ENCODE measurements at places on chromosomes 7 and 10.
A peak's percentile ranks its signal among the peaks of the same experiment; 100 is the strongest.

GRCh38 chr7:12570534-12571461, at the start of gene SCIN:
TSS of gene SCIN (plus strand) at chr7:12570720. CDS start at chr7:12570787, 67 bp downstream.
- DNase-seq, result peak; percentile 11

- DNase-seq, result no peak
Measured at GRCh38 chr10:78367751-78368150, 334.1 kb downstream of the RPS24 start.

DNA sequence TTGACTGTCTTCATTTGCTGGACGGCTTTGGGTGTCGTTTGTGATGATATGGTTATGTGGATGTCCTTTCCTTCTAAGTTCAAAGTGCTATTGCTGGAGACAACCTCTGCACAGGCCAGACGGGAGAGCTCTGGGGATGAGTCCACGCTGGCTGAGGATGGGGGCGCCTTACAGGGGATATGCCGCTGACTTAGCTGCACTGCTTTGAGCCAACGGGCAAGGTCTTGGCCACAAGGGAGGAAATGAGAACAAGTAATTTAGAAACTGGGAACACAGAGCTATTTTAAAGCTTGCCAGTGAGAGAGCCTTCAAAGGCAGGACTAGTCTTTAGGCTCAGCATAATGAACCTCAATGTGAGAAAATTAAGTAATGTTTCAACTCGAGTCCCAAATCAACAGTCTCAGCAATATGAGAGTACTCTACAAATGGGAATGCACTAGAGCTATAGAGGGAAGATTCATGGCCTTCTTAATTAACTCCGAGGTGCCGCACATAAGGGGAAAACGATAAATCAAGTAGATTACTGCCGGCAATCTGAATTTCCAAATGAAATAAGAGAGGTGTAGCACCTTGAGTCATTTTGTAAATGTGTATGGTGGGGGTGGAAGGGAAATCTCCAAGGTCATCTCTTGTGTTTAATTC, 209.3 kb downstream of the JAZF1 start:
- DNase-seq, result no peak

- DNase-seq, result no peak
Measured at GRCh38 chr10:44243851-44244510, 140.9 kb downstream of the CXCL12 start.

DNA sequence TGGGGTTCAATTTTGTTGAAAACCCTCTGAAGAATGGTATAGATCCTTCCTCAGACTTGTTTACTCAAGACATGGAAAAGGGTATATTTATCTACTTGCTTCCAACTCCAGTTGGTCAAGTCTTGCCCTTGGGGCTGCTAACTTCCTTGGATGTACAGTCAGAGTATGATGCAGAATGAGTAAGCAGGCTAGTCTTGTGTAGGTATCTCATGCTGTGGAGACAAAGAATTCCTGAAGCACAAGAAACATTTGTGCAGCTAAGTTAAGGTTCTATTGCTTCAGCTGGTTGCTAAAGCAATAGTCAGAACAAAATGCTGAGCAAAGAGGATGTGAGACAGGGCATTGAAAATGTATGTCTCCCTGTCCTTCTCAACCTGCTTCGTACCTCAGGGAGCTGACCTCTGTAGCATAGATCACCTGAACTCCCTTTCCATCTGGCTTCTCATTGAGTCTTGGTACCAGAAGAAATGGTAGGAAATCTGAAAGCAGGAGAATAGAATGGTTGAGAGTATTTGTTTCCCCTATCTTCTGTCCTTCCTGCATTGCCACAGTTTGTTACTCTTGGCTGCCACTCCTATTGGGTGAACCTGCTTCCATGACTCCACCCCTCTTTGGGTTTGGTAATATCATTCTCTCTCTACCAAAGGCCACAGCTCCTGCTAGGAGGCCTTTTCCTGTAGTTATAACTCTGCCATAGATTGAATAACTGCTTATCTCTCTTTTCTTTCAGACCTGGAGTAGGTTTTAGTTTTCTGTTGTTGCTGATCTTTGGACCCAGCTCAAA, 346.0 kb downstream of the PHF14 start:
- DNase-seq, result no peak

GRCh38 chr7:44891372-44891771, 6.0 kb upstream of the PURB start:
- peak; percentile 67 for DNase-seq

GRCh38 chr7:67438913-67439505, 442.4 kb downstream of the TYW1 start:
- DNase-seq, result no peak

- no peak for DNase-seq
Measured at GRCh38 chr10:25678666-25679065, 255.4 kb upstream of the MYO3A start.

DNA sequence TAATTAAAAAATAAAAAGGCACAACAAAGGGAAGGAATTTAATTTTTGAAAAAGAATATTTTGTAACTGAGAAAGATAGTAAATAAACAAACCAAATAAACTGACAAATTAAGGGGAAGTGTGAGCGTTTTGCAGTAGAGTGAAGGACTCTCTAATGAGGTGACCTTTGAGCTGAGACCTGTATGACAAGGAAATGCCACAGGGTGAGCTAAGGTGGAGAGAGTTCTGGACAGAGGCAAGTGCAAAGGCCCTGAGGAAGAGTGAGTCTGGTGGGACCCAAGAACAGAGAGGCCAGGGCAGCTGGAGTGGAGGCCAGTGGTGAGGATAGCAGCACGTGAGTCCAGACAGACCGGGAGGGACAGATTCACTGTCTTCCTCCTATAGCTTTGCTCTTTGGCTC, 179.4 kb downstream of the CACNB2 start:
- DNase-seq, result no peak

- no peak for DNase-seq
Measured at GRCh38 chr7:66905689-66906088, 15.3 kb upstream of the TMEM248 start.

DNA sequence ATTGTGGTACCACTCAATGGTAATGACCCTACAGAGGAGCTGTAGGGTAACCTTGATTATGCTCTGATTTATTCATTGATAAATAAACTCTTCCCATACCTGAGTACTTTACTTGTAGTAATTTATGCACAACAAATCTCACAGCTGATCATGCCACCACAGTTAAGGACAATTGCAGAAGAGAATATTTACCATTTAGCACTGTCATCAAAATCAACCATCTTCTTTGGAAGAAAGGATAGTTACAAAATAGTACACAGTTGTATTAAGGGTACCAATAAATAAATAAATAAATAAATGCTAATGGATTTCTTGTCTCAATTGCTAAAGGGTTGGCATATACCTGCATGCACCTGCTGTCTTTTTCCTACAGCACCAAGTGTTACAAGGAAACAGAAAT, 97.6 kb upstream of the PDE1C start:
- DNase-seq, result no peak

DNA sequence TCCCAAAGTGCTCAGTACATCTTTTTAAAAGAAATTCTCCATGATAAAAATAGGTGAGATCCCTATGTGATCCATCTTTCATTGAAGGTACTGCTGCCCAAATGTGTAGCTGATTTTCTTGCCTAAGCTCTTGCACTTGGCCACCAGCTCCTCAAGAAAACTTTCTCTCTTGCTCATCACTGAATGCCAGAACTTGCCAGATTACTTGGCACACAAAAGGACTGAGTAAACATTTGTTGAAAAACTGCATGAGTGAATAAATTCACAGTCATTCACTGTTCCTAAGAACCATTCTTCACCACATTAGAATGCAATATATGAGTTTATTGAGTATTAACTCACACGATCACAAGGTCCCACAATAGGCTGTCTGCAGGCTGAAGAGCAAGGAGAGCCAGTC, 99.9 kb downstream of the TRIL start:
- DNase-seq, result no peak

DNA sequence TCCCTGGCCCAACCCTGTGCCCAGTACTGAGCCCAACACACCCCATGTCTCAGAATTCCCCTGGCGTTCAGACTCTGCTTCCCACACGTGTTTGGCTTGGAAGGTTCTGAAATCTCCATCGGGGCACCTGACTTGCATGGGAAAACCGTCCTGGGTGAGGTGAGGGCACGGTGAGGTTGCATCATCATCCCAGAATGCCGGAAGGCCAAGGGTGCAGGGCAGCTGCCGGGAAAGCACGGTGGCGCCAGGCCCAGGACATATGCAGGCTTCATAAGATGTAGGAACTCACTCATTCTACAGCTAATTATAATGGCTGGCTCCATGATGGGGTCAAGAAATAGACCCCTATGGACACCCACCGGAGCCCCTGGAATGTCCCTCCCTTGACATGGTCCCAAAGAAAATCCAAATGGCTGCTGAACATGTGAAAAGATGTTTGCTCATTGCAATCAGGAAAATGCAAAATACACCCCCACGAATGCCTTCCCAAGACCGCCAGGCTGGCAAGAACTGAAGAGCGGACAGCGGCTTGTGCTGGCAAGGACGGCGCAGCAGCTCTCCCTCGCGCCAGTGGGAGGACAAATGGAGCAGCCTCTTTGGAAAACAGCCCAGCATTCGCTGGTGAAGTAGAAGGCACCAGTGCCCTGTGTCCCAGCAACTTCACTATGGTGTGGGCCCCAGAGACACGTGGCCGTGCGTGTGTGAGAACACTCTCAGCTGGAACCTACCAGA, 2.3 kb downstream of the KNDC1 start:
- DNase-seq, result no peak

GRCh38 chr10:28463141-28463540, 69.8 kb upstream of the WAC start:
- no peak for DNase-seq

DNA sequence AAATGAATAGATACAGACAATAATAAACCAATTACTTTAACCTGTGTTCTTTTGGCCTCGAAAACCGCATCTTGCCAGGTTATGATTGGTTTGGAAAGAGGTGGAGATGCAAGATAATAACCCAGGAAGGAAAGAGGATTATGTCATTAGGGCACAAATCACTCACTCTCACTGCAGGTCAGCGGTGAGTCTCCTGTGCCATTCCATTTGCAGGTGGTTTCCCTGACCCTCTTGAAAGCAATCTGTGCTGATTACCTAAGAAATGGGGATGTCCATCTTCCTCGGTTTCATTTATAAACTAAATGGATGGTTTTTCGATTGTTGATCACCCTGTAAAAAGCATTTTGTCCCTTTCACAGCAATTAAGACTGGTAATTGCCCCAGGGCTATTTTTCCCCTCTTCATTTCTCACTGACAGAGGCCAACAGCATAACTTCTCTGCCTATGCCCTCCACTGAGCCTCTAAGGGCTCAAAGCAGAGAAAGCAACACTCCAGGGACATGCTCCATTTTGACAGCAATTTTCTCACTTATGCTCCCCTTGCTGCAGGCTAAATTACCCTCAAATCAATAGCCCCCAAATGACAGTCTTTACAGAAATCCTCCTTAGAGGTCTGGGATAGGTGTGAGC, 257.5 kb downstream of the IPMK start:
- no peak for DNase-seq

- no peak for DNase-seq
Measured at GRCh38 chr7:41584746-41585145, 118.1 kb downstream of the INHBA start.

- no peak for DNase-seq
Measured at GRCh38 chr10:60958892-60959601, 15.1 kb upstream of the RHOBTB1 start.

DNA sequence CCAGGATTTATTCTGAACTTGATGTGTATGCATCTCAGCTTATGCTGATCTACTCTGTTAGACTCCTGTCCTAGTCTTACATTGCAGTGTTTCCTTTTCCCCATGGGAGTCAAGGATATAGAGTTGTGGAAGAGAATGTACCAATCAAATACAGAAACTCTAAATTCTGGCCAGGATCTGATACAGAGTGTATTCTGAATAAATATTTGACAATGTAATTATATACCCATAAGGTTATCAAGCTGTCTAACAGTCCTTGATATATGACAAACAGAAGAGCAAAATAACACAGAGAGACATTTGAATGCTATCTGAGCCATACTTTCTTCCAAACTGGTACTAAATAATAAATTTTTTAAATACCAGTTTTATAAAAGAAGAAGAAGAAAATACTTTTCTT, 116.8 kb downstream of the ETV1 start:
- DNase-seq, result no peak

- no peak for DNase-seq
Measured at GRCh38 chr7:131533151-131533559, 23.3 kb downstream of the PODXL start.

GRCh38 chr10:5045095-5045494, 41.4 kb upstream of the AKR1C2 start:
- DNase-seq, result no peak

DNA sequence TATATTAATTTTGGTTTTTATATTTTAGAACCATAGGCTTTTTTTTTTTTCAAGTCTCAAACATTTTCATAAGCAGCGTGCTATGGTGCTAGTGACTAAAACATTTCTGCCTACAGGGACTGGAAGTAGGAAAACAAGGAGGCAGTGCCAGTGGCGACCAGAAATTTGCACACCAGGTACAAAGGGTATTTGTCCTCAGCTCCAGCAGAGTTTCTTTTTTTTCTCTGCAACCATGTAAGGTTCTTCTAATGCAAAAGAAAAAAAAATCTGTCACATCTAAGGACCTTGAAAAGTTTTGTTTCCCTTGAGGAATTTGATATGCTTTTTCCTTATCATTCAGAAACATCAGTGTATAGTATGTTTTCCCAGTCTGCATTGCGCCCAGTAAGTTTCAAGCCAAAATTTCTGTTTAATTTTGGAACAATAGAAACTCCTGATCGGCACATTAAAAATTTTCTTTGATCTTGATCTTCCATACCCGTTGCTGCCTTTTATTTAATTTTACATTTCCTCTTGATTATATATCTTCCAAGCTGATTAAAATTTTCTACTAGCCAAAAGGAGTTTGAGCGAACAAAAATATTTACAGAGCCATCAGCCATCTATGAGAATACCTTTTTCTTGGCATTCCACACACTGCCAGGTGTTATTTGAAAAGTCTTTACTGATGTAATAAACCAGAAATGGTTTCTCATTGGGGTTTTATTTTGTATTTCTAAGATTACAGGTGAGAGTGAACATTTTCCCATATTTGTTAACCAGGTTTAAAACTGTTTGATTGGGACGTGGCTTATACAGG, 956 bp upstream of the KLHDC10 start:
- no peak for DNase-seq

DNA sequence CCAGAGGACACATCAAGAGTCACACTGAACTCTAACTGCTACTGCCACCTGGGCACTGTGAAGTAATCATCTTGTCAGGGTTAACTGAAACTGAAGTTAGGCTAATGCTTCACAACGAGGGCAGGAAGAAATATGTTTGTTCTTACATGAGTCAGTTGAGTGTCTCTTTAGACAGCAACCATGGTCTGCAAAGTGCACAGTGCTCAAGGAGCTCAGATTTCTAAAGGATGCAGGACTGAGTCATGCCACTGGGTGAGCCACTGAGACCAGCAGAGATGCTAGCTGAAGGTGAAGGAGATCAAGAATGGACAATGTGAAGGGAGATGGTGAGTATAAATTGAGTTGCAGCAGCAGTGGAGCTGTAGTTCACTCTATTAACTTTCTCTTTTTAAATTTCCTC, 76.0 kb upstream of the CTTNBP2 start:
- DNase-seq, result no peak

GRCh38 chr7:137992550-137993394, 9.1 kb downstream of the CREB3L2 start:
- no peak for DNase-seq

- DNase-seq, result peak; percentile 79
Measured at GRCh38 chr7:151110941-151111645, 24.8 kb downstream of the AGAP3 start.

GRCh38 chr10:68001000-68001399, 74.1 kb downstream of the HERC4 start:
- DNase-seq, result no peak

GRCh38 chr10:60389413-60390025, at the start of gene ANK3:
TSS of gene ANK3 (minus strand) at chr10:60389875. CDS start at chr10:60389538, 337 bp downstream.
- no peak for DNase-seq
